ENCODE measurements at places on chromosomes 11 and 22.

GRCh38 chr11:57616595-57616994 lies 19.1 kb downstream of the SERPING1 start:
- no peak for DNase-seq

GRCh38 chr22:21977814-21978213 lies 4.8 kb downstream of the TOP3B start:
- DNase-seq = no peak

GRCh38 chr11:121408830-121409229 lies 43.3 kb upstream of the SORL1 start:
- no peak for DNase-seq

DNA sequence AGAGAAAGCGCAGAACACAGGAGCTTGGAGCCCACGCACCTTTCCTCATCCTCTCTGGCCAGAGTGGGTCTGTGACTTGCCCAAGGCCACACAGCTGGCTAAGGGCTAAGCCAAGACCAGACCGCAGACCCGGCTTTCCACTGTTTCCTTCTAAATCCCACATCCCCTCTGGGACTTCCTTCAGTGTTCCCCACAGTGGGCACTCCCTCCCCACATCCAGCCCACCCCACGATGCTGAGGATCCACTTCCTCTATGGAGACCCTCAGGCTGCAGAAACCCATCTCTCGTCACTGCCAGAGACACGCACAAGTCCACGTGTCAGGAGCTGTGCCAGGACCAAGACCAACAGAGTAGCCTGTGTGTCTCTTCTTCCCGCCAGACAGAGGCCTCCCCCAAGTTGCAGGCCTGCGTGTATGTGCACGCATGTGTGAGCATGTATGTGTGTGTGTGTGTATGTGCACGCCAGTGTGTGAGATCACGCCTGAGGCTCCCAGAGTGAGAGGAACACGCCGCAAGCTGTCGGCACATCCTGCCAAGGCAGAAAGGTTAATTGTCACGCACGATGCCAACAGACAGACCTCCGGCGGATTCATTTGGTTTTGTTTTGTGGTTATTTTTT lies 21.6 kb downstream of the PDGFB start:
- no peak for DNase-seq

GRCh38 chr11:36073411-36074203 lies 129.7 kb downstream of the LDLRAD3 start:
- no peak for DNase-seq

GRCh38 chr11:6599449-6599848 lies 4.0 kb downstream of the RRP8 start:
- no peak for DNase-seq

DNA sequence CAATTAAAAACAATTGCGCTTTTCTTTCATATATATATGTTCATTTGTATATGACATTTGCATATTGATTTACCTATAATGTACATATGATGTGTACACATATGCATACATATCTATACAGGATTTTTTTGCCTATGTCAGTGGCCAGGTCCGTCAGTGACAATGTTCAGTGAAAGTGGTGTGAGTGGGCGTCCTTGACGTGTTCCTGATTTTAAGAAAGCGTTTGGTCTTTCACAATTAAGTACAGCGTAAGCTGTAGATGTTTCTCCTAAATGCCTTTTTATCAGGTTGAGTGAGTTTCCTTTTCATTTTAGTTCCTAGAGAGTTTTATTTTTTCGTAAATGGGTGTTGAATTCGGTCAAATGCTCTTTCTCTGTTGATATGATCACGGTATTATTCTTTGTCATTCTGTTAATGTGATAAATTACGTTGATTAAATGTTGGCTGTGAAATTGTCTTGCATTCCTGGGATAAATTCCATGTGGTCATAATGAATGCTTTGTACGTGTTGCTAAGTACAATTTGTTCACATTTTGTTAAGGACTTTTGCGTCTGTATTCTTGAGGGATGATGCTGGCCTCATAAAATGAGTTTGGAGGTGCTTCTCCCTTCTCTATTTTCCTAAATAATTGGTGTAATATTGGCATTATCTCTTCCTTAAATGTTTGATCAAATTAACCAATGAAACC lies 10.6 kb upstream of the GNB1L start:
- DNase-seq = no peak

DNA sequence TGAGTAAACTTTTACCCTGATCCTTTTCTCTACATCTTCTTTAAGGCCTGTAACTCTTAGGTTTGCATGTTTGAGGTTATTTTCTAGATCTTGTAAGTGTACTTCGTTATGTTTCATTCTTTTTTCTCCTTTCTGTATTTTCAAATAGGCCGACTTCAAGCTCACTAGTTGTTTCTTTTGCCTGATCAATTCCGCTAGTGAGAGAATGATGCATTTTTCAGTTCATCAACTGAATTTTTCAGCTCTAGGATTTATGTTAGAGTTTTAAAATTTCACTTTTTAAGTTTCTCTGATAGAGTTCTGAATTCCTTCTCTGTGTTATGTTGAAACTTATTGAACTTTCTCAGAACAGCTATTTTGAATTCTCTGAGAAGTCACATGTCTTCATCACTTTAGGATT lies 55.5 kb upstream of the NARS2 start:
- DNase-seq = no peak

GRCh38 chr22:49666146-49666809 lies 161.4 kb downstream of the BRD1 start:
- DNase-seq = no peak

DNA sequence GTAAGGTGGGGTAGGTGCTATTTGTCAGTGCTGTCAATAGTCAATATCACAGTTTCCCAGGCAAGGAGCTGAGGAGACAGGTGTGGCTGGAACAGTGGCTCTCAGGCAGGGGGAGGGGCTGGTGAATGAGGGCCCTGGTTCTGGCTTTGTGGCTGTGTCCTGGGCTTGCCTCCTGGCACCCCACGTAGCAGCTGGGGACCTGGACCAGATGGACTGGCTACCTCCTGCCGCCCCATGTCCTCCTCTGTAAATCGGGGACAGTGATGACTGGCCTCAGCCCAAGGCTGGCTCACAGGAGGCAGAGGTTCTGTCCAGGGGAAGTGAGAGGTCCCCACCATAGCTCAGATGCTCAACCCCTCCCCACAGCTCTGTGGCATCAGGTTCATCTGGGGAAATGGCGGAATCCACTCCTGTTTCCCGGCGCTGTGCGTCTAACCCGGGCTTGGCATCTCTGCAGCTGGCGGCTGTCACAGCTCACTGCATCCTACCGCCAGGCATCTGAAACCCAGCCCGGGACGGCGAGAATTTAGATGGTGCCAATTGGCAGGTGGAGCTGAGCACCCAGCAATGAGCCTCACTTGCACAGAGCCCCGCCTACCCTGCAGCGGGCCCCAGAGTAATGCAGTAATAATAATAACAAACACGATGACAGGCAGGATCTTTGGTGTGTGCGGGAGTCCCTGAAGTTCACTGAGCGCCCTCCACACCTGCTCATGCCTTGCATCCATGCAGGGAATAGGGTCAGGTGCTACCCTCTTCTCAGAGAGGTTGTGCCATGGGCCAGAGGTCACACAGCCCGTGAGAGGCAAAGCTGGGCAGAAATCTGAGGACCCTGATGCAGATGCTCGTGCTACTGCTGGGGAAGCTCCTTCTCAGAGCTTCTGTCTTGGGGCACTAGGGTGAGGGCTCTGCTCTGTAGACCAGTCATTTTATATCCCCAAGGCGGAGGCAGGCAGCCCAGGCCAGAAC lies 27.8 kb upstream of the SHISAL1 start:
- no peak for DNase-seq

GRCh38 chr11:36997656-36998055 lies 399.6 kb upstream of the RAG2 start:
- DNase-seq = no peak

DNA sequence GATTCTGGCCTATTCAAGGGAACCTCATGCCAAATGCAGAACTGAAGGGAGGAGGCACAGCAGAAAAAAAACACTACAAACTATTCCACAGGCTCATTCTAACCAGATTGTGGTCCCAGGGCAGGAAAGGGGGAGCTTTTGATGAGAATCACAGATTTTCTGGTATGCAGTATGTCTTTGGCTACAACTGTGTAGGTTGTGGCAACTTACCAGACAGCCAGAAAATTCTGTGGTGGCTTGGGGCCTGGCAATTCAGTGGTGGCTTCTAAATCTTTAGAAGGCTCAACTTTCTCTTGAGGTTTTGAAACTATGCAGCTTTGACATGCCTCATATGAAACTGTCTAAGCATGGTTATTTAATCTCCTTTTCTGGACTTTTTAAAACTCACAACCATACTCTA lies 850.8 kb upstream of the CCDC90B start:
- DNase-seq = no peak

DNA sequence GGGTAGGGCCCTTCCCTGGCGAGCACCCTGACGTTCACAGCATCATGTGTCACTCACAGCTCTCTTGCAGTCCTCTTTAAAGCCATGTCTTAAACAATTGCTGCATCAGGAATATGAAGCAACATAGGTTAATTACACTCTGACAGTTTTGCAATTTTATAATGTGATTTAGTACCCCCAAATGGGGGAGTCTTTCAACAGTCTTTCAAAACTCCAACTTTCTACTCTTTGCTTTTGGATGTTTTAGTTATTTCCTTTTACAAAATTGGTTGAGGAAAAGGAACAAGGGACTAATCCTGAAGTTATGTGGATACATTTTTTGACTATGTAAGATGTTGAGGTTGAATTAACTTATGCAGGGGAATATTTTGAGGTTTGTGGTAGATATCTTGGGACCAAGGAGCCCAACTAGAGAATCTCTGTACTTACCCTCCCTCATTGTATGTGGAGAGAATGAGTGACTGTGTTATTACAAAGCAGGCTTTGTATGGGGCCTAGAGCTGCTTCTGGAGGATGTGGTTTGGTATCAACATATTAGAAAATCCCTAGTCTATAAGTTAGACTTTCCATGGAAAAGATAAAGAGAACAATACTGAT lies at the start of gene MMP8:
TSS of gene MMP8 (minus strand) at position 51 of the 597 bp plus-strand sequence. CDS start 99 bp downstream, outside the sequence.
- no peak for DNase-seq

- no peak for DNase-seq
These were observed 12.5 kb upstream of the PELI3 start for GRCh38 chr11:66454247-66454646.

- no peak for DNase-seq
These were observed 43.2 kb downstream of the MACROD1 start for GRCh38 chr11:64122411-64123410.

- no peak for DNase-seq
These were observed 945.3 kb downstream of the LRRC4C start for GRCh38 chr11:40514124-40514523.

- DNase-seq = no peak
These were observed 180.0 kb downstream of the MAML2 start for GRCh38 chr11:96162816-96163499.

- no peak for DNase-seq
These were observed 153.3 kb downstream of the FCHSD2 start for GRCh38 chr11:72988821-72989220.

DNA sequence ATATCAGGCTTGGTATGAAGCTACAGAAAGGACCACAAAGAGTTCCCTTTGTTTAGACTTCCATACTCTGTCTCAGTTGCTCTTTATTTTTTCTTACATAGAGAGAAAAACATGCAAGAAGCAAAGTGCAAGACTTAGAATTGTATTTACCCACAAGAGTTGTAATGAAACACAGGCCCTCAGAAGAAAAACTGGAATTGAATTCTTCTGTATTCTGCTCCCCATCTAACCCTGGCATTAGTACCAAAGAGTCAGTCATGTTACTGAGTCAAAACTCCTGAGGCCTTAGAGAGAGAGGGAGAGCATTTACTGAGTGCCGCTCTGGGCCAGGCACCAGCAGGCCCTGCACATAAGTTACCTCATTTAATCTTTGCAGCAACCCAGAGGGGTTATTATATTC lies 43.9 kb upstream of the DLAT start:
- DNase-seq = no peak
